ENCODE measurements at places on chromosomes 6 and 20. TPM values are rescaled to one million over a fixed set of nuclear protein-coding genes. Genes with fewer than 3 reads are reported as not detected.
A peak's percentile ranks its signal among the peaks of the same experiment; 100 is the strongest.

- DNase-seq: no peak
These were observed 1.7 kb downstream of the PCMT1 start for GRCh38 chr6:149751239-149751638.

DNA sequence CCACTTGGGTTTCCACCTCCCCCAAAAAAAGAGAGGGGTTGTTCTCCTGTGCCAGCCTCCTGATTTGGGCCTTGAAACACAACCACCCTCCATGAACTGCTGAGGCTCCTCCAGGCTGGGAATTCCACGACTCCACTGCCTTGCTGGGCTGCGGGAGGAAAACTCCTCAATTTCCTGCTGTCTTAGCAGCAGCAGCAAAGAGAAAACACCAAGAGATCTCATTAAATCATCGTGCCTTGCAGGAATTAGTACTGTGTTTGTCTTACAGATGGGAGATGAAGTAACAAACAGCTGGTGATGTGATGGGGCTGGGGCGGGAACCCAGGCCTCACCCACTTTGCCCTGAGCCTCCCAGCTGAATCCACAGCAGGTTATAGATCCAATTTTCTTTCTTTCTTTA is 29.0 kb downstream of the BPIFB1 start:
- no peak for DNase-seq

DNA sequence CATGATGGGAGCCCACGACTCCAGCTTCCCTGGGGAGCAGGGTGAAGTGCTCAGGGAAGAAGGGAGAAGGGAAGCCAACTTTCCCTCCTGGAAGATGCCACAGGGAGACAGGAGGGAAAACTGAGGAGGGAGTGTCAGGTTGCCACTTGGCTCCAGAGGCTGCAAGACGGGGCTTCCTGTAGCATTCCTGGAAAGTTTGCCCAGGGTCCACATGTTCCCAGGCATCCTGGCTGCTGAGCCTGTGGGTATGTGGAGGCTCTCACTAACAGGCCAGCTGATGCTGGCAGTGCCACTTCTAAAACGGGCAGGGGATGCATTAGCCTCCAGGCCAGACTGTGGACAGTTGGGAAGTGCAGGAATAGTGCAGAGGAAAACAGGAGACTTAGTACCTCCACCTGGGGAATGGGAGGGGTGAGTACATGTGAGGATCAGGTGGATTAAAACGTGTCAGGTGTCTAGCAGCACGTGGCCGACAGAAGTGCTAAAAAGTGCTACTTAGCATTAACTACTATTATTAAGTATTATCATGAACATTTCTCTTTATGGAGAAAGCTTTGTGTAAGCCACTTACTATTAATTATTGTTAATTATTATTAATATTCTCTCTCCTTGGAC is 33.2 kb downstream of the BANF2 start:
- no peak for DNase-seq

DNA sequence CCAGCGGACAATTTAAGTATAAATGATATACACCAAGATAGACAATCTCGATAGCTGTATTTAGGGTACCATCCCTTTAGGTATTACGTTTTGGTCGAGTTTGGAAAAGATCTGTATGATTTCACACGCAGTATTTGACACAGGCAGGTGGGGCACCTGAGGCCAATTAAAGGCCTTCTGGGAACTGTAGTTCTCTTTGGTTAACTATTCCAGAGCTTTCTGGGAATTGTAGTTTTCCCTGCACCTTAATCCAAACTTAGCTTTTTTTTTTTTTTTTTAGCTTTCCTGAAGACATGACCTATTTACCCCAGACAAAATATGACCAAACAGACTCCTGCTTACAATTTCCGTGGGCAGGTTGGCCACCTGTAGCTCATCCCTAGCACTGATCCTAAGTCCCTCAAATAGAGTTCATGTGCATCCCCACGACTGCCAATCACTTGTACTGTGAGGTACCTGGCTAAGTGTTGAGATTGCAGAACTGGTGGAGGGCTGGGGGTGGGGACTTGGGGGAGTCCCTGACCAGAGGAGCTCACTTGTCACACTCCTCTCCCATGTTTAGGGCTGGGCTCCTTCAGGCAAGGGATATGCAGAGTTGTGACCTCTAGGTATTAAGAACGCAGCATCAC is 999 bp upstream of the EHMT2 start:
- peak; percentile 79 for DNase-seq

PACSIN1 gene
- not detected for total RNA-seq
